Naive B cell (primary cell): ENCODE measurements at places on chromosomes 7 and 10.

DNA sequence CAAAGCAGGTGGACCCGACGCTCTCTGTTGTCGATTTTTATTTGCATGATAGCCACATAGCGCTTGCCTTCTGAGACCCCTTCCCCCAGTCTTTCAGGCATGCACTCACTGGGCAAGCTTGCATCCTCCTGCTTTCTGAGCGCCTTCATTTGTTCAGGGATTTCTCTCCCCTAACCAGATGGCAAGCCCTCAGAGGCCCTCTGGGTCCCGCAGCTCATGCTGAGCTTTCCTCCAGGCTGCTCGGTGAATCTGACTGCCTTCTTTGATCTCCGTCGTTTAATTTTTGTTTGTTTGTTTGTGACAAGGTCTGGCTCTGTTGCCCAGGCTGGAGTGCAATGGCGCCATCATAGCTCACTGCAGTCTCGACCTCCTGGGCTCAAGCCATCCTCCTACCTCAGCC is 58.8 kb downstream of the ITIH5 start:
- DNase-seq = no peak

DNA sequence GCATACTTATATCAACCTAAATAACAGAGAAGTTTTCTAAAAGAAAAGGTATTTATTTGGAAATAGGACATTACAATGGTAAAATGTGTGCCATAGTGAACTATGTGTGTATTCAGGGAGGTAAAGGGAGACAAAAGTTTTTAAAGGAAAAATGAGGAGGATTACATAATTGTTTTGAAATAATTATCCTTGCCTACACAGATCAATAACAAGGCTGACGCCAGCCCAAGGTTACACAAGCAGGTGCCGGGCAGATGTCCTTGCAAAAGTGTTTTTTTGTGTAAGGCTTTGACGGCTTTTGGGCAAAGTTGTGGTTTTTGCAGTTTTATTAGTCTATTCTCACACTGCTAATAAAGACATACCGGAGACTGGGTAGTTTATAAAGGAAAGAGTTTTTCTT is 22.7 kb upstream of the SLC35B4 start:
- DNase-seq = no peak

GRCh38 chr7:82838314-82838713 is 324.4 kb downstream of the PCLO start:
- DNase-seq = no peak

DNA sequence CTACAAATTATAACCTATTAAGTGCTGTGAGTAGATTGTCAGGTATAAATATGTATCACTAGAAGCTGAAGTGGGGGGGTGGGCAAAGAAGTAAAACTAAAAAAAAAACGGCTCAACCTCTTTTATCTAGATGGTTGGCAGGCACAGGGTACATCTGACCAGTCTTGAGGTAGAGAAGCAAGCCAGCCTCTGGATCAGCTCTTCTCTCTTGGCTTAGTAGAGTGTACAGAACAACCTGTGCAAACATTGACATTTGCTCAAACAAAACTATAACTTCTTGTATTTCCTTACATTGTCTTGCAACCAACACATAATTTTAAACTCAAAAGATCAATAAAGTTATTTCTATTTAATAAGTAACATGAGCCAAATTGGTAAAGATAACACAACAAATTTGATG is 25.6 kb downstream of the DNA2 start:
- no peak for DNase-seq
